Activated CD8-positive, alpha-beta memory T cell treated with anti-CD3 and anti-CD28 coated beads for 1 hour (primary cell): ENCODE measurements at places on chromosomes 5 and 9.

DNA sequence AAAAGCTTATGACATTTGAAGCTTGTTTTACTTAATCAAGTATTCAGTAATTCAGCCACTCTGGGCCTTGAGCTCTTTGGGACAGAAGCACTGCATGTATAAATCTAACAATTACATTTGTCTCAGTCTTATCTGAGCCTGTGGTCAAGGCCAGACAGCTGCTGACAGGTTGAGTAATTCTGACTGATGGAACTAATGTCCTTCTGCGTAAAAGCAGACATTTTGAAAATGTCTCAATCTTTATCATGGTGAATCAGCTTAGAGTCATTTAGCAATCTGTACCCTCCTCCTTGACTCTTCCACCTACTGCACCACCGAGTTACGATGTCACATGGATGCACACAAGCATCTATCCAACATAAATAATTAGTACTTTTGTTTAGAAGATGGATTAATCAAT is 400.0 kb downstream of the ARRDC3 start:
- no peak for DNase-seq

DNA sequence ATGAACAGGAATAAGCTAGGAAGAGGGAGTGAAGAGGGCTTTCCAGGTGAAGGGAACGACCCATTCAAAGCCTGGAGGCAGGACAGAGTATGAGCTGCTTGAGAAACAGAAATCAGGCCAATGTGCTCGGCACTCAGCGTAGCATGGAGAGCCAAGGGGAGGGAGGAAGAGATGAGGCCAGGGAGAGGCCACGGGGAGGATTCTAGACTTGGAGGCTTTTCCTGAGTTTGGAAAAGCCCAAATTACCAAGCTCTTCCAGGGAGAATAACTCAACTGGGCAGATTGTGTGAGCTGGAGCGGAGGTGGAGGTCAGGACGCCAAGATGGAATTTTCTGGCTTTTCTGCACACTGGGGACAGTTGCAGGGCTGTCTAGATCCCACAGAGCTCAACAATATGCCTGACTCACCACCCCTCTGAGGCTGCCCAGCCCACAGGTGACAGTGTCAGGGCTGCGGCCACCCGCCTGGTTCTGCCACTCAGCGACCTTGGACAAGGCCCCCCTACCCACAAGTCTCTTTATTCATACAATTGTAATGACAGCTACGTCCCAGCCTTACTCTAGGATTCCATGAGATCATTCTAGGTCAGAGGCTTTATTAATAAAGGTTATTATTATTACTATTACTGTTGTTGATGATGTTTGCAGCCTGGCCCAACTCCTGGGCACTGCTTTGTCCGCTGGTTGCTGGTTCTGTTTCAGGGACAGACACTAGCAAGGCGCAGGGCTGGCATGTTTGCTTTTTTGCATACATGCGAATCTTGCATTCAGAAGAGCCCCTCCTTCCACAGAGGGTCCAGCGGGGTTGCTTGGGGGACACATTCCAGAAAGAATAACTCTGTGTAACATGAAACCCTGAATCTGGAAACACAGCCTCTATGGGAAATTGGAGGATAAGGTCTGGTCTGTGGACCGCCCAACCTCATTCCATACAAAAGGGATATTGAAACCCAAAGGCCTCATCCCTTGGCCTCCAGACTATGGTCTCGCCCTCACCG is 9.4 kb upstream of the LMX1B start:
- DNase-seq, result no peak

DNA sequence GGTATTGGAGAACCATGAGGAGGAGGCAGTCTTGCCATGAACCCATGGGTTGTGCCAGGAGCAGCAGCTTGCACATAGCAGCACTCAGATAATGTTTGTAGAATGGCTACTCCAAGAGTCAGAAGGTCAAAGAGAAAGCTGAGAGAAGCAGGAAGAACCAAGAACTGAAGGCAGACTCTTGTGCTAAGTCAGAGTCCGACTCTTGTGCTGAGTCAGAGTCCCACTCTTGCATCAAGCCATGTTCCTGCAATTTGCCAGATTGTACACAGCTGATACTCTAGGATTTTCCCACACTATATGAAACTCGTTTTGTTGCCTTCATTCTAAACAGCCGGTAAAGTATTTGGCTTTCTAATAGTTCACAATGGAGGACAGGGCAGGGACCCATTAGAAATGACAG is 26.2 kb upstream of the HSPA9 start:
- no peak for DNase-seq

- no peak for DNase-seq
Observed at GRCh38 chr9:106829666-106830408, 33.1 kb upstream of the ZNF462 start.

DNA sequence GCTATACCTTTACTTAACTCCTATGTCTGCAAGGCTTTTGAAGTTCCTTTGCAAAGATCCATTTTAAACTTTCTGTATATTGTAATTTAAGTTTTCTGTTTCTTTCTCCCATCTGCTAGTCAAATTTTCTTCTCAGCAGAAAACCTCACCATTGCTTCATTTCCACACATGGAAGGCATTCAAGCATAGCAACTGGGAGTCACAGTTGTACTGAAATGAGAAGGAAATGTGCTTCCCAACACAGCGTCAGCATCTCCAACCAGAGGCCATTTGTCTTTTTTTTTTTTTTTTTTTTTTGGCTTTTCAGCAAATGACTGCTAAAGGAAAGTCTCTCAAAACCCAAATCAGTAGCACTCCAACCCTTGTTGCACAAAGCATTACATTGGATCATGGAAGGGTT is 92.5 kb downstream of the RAB3C start:
- DNase-seq, result no peak

DNA sequence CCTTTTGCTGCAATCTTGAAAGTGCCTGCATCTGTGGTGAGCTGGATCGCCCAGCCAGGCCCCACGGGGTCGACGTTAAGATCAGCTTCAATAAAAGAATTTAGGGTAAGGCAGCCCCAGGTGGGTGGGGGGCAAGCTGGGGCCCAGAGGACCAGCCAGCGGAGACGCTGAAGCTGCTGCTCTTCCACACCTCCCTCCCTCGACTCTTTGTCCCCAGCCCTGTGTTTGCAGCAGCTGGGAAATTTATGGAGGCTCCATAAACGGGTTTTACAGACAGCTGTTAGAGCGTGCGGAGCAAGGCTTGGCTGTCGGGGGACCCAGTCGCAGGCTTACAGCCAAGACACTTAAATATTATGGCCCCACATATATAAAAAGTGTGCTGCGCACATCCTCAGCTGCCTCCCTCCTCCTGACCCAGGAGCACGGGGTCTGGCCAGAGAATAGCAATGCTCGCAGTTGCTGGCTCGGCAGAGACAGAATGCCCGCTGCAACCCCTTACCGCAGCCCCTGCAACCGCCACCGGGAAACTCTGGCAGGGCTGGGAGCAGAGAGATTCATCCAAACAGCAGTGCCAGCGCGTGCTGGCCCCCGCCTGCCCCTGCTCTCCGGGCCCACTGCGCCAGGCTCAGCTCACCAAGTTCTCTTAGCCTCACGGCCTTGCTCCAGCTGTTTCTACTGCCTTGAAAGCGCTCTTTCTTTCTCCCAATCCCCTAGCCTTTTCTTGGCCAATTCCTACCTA is 28.4 kb upstream of the MVB12B start:
- no peak for DNase-seq

DNA sequence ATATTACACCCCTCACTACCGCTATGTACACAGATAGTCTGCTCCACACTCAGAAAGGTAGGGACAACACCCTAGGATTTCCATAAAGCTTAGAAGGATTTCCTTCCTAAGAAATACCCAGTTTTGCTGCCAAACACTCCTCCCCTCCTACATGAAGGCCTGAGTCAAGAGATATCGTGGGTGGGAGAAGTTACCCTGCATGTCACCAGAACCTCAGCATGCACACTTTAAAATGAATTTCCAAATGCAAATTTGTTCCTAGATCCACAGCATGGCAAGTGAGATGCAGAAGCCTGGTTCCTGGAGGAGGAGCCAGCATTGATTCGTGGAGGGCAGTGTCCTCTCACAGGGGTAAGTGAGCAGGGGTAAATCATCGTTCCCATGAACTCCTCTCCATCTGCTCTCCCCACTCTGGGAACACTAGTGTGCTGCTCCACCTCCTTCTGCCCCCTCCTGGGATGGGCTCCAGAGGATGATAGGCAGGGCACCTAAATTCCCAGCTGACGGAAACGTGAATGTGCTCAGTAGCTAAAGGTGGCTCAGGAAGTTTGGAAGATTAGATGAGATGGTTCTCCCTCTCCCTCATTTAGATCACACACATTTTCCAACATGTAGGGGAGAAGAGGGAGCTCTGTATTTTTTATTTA is 76.7 kb downstream of the PDE4D start:
- no peak for DNase-seq

DNA sequence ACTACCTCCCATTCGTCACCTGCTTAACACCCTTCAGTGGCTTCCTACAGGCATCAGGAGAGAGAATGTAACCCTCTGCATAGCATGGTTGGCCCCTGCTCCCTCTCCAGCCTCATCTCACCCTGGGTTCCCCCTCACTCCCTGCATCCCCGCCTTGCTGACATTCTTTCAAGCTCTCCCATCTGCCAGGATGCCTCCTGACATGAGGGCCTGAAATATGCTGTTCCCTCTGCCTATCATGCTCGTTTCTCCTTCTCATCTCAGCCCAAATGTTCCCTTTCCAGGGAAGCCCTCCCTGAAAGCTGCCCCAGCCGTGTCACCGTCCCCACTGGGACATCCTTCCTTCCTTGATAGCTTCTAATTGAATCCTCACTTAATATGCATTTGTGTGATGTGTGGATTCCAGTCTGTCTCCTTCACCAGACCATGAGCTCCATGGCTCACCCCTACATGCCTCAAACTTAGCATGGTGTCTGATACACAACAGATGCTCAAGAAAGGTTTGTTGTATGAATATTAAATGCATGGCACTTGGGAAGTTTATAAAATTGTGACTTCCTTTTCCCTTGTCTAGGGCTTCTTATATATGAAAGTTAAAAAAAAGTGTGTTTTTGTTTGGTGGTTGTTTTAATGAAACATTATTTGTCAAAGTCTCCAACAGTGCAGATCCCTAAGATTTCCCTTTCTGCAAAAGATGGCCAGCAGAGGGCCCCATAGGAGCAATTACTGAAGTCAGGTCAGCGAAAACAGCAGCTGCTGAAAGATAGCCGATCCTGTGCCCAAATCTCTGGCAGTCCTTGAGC is 7.3 kb upstream of the C5orf58 start:
- peak; percentile 55 for DNase-seq

DNA sequence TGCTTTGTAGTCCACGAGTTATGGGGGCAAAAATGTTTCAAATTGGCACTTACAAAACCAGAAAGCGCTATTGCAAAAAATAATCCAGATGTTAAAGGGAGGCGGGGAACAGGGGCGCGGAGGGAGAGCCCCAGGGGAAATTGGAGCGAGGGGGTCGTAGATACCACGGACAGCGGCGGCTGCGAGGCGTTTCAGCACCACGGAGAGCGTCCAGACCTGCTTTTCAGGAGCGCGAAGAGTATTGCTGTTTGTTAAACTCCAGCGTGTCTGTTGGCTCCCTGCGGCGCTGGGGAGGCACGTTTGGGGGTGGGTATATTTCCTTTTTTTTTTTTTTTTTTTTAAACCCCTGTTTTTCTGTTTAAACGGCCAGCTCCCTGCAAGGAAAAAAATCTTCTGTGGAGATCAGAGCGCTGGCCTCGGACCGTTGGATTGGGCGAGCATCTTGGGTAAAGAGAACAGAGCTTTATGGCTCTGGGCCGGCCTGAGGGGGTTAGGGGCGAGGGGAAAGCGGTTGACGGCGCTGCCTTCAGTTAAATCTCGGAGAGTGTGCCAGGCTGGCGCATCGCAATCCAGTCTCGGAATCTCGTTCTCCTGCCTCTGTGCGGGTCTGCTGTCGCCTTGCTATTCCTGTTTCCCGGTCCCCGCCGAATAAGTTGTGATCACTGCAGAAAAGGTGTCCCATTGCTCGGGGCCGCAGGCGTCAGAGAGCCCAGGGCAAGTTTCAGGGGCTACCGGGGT is at the start of gene GLRA1:
GLRA1 (minus strand) TSS at position 288 of the 738 bp plus-strand sequence. CDS start 302 bp downstream, outside the sequence.
- no peak for DNase-seq

DNA sequence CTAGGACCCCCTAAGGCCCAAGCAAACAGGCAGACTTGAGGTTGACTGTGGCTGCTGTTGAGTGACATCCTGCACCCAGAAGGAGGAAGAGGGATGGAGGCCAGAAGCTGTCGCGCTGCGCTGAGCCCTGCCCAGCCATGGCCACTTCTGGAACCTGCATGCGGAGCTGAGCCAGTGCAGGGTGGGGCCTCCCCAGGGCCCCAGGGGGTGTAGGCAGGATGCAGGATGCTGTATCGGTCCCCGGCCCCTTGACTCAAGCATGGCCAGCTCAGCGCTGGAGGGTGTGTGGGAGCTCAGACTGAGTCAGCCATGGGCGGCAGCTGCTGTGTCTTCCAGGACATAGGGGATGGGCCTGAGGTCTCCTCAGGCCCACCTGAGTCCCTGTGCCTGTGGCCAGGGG is 26.9 kb downstream of the GLT6D1 start:
- DNase-seq, result no peak

GRCh38 chr5:84403773-84404172 is 19.1 kb upstream of the EDIL3 start:
- DNase-seq, result no peak

DNA sequence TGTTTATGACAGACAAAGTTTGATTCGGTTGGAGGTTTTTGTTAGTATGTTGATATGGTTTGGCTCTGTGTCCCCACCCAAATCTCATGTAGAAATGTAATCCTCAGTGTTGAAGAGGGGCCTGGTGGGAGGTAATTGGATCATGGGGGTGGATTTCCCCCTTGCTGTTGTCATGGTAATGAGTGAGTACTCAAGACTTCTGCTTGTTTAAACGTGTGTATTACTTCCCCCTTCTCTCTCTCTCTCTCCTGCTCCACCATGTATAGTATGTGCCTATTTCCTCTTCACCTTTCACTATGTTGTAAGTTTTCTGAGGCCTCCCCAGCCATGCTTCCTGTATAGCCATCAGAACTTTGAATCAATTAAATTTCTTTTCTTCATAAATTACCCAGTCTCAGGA is 415.1 kb downstream of the HCN1 start:
- DNase-seq, result no peak

- no peak for DNase-seq
Observed at GRCh38 chr5:65555287-65555686, 7.7 kb downstream of the CENPK start.

- no peak for DNase-seq
Observed at GRCh38 chr9:73151653-73152542, at the start of gene ANXA1. Gene ANXA1 (plus strand): TSS chr9:73151865. CDS start chr9:73158536, 6,671 bp downstream.

- no peak for DNase-seq
Observed at GRCh38 chr9:28810388-28811075, 1237.3 kb upstream of the C9orf72 start.

- no peak for DNase-seq
Observed at GRCh38 chr5:83015676-83016075, 61.5 kb downstream of the TMEM167A start.

GRCh38 chr5:55450050-55450765 is 84.6 kb downstream of the PLPP1 start:
- DNase-seq, result no peak

- no peak for DNase-seq
Observed at GRCh38 chr5:90293931-90294330, 115.6 kb downstream of the CETN3 start.

GRCh38 chr5:170628691-170629565 is 125.1 kb downstream of the KCNIP1 start:
- no peak for DNase-seq

GRCh38 chr9:94176608-94177007 is 82.5 kb upstream of the ZNF169 start:
- DNase-seq, result no peak

GRCh38 chr9:135530146-135530545 is 8.9 kb downstream of the LCN1 start:
- DNase-seq, result no peak

- DNase-seq, result no peak
Observed at GRCh38 chr9:6759185-6759977, 1.6 kb downstream of the KDM4C start.

GRCh38 chr5:106963630-106964029 is 707.1 kb downstream of the EFNA5 start:
- DNase-seq, result no peak

- DNase-seq, result no peak
Observed at GRCh38 chr5:78361631-78361993, 1.2 kb downstream of the SCAMP1 start.
